Gastrocnemius medialis (tissue), 4 donors: ENCODE measurements at places on chromosomes 4 and X. TPM values are rescaled to one million over a fixed set of nuclear protein-coding genes. Genes with fewer than 3 reads are reported as not detected.

DNA sequence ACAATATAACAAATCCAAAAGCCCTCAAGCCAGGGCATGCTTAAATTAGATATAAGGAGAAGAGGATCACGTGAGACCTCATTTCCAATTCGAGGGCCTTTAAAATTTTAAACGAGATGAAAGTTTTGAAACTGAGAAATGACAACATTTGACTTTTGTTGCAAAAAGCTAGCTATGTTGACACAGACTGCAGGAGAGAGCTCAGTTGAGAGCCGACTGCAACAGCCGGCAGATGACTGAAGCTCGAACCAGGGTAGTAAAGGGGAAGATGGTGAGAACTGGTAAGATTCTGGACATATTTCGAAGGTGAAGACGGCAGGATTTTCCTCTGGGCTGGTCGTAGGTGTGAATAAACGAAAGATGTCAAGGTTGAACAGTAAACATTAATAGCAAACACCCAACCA is 773 bp downstream of the PRMT9 start:
- H3K4me3 ChIP-seq: peak overlapping the region; percentile 91
- no peaks in the 10 kb centered on the region for H3K36me3 ChIP-seq
- no peak for DNase-seq
- peak overlapping the region; percentile 97 for H3K27ac ChIP-seq

GRCh38 chr4:127355743-127356142 is 277.0 kb upstream of the INTU start:
- no peak for DNase-seq
- H3K27me3 ChIP-seq: no peaks in the 10 kb centered on the region
- no peaks in the 10 kb centered on the region for H3K36me3 ChIP-seq
- H3K4me3 ChIP-seq: no peak overlapping the region

SMIM10L2A gene
- not detected for total RNA-seq

DNA sequence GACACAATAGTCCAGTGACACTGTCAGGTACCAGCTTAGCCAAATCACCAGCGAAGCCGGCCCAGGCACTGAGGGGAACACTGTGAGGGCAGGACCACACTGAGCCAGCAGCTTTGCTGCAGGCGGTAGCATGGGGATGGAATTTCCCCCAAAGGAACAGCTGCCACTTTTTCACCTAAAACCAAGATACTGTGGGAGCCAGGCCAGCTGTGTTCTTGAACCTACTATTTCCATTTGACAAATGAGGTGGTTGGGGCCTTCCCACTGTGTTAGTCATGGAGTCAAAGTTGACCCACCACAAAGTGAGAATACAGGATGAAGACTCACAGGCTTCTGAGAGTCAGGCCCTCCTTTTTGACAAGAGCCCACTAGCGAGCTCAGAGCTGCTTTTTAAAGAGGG is 70.7 kb upstream of the SH3RF1 start:
- H3K36me3 ChIP-seq: no peaks in the 10 kb centered on the region
- peaks cover 6% of the 10 kb centered on the region for H3K4me1 ChIP-seq
- H3K27me3 ChIP-seq: no peaks in the 10 kb centered on the region
- H3K27ac ChIP-seq: no peak overlapping the region
- no peak overlapping the region for H3K4me3 ChIP-seq
- no peak for DNase-seq

FGB gene
- 17.9 TPM for total RNA-seq

- no peak overlapping the region for H3K4me3 ChIP-seq
- H3K4me1 ChIP-seq: no peaks in the 10 kb centered on the region
- H3K27me3 ChIP-seq: no peaks in the 10 kb centered on the region
- DNase-seq: no peak
- no peak overlapping the region for H3K27ac ChIP-seq
Observed at GRCh38 chrX:152907084-152907651, 9.3 kb downstream of the ZNF185 start.

FRAS1 gene
- total RNA-seq: 0.64 TPM

GRCh38 chr4:181046809-181047208 is 1196.4 kb upstream of the TENM3 start:
- H3K27me3 ChIP-seq: no peaks in the 10 kb centered on the region
- H3K4me3 ChIP-seq: no peak overlapping the region
- H3K27ac ChIP-seq: no peak overlapping the region
- no peaks in the 10 kb centered on the region for H3K4me1 ChIP-seq

- DNase-seq: no peak
- H3K27me3 ChIP-seq: no peaks in the 10 kb centered on the region
- H3K36me3 ChIP-seq: no peaks in the 10 kb centered on the region
- peaks cover 4% of the 10 kb centered on the region for H3K4me1 ChIP-seq
- H3K4me3 ChIP-seq: no peak overlapping the region
Observed at GRCh38 chr4:6264225-6264540, 5.5 kb upstream of the WFS1 start.

DNA sequence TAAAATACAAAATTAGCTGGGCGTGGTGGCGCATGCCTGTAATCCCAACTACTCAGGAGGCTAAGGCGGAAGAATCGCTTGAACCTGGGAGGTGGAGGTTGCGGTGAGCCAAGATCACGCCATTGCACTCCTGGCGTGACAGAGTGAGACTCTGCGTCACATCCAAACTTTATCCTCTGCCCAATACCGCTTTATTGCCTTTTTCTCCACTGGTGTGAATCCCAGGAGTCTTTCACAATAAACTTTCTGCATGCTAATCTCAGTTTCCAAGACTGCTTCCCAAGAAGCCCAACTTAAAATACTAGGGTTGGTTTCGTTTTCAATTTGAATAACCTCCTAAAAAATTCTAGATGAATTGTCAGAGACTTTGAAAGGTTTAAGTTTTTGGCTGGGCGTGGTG is 27.2 kb upstream of the DHX15 start:
- H3K4me3 ChIP-seq: no peak overlapping the region
- no peaks in the 10 kb centered on the region for H3K27me3 ChIP-seq
- H3K27ac ChIP-seq: no peak overlapping the region
- H3K36me3 ChIP-seq: no peaks in the 10 kb centered on the region
- DNase-seq: no peak

CT45A5 gene
- total RNA-seq: not detected

- H3K4me1 ChIP-seq: no peaks in the 10 kb centered on the region
- no peak overlapping the region for H3K4me3 ChIP-seq
- H3K36me3 ChIP-seq: no peaks in the 10 kb centered on the region
- no peaks in the 10 kb centered on the region for H3K27me3 ChIP-seq
Observed at GRCh38 chrX:87710580-87710979, 193.0 kb downstream of the KLHL4 start.

DNA sequence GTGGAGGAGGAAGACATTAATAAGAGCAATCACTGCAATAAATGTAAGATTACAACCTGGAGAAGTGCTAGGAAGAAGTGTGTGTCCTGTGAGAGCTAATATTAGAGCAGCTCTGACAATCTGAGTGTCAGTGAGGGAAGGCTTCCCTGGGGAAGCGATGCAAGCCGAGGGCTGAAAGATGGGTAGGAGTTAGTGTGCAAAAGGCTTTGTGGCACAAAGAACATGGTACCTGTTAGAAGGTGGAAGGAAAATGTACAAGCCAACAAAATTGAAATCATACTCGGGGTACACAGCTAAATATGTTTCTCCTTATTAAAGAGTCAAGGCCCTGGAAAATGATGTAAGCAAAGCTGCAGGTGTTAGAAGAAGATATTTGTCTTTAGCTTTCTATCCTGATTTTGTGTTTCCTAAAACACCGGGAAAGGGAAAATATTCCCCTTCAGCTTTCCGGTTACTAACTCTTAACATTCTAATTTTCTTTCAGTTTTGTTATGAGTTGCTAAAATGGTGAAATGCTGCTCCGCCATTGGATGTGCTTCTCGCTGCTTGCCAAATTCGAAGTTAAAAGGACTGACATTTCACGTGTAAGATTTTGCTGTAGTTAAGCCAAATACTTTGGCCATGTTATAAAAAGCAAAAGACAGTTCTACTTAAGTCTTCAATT is 808 bp downstream of the THAP6 start:
- H3K36me3 ChIP-seq: no peaks in the 10 kb centered on the region
- DNase-seq: no peak
- H3K27ac ChIP-seq: peak overlapping the region; percentile 96
- no peaks in the 10 kb centered on the region for H3K27me3 ChIP-seq

DNA sequence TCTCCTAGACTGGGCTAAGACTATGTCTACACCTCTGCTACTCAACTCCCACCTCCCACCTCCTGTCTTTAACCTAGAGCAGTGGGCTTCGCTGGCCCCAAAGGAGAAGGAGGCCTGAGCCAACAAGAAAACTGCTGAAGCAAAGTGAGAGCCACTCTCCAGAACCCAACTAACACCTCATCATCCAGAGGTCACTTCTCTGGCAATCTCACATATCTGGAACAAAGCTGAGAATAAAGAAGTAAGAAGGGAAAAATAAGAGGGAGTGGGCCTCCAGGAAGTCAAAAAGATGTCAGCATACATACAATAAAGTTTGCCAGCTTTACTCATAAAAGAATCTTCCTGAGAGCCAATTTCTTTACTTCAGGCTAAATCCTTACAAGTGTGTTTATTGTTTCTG is 18.6 kb upstream of the FGF16 start:
- H3K27me3 ChIP-seq: no peaks in the 10 kb centered on the region
- H3K4me3 ChIP-seq: no peak overlapping the region
- no peak for DNase-seq
- H3K36me3 ChIP-seq: no peaks in the 10 kb centered on the region
- H3K4me1 ChIP-seq: no peaks in the 10 kb centered on the region
- H3K27ac ChIP-seq: no peak overlapping the region

GRCh38 chr4:78534286-78534955 is 17.1 kb upstream of the ANXA3 start:
- no peaks in the 10 kb centered on the region for H3K4me1 ChIP-seq
- no peaks in the 10 kb centered on the region for H3K36me3 ChIP-seq
- no peak overlapping the region for H3K4me3 ChIP-seq
- no peaks in the 10 kb centered on the region for H3K27me3 ChIP-seq
- DNase-seq: no peak

DNA sequence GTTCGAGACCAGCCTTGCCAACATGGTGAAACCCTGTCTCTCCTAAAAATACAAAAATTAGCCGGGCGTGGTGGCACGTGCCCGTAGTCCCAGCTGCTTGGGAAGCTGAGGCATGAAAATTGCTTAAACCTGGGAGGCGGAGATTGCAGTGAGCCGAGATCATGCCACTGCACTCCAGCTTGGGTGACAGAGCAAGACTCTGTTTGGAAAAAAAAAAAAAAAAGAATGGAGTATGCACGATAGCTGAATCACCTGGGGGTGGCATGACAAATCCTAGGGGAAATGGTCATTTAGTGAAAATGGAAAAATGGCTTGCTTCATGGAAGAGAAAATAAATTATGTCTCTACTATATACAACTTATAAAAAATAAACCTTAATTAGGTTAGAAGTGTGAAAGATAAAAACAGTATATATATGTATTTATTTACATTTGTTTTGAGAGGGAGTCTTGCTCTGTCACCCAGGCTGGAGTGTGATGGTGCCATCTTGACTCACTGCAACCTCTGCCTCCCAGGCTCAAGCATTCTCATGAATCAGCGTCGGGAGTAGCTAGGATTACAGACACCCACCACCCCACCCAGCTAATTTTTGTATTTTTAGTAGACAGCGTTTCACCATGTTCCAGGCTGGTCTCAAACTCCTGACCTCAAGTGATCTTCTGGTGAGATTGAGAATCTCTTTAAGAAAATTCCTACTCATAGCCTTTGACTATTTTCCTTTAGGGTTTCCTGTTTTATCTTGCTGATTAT is 19.3 kb upstream of the ING2 start:
- H3K4me3 ChIP-seq: no peak overlapping the region
- no peak overlapping the region for H3K27ac ChIP-seq

- no peaks in the 10 kb centered on the region for H3K4me1 ChIP-seq
- H3K36me3 ChIP-seq: no peaks in the 10 kb centered on the region
Observed at GRCh38 chrX:101736651-101737050, 77.0 kb upstream of the ARMCX2 start.

TBL1X gene
- total RNA-seq: 8.9 TPM

GRCh38 chr4:33493231-33493630 is 2751.1 kb downstream of the ARAP2 start:
- no peak for DNase-seq
- H3K27ac ChIP-seq: no peak overlapping the region
- H3K27me3 ChIP-seq: no peaks in the 10 kb centered on the region
- H3K36me3 ChIP-seq: no peaks in the 10 kb centered on the region

DNAAF6 gene
- not detected for total RNA-seq
